ENCODE measurements at places on chromosomes 11 and 22.

- DNase-seq, result no peak
Observed at GRCh38 chr11:126359431-126360048, 4.1 kb downstream of the ST3GAL4 start.

- no peak for DNase-seq
Observed at GRCh38 chr11:86740628-86741483, 59.5 kb upstream of the PRSS23 start.

DNA sequence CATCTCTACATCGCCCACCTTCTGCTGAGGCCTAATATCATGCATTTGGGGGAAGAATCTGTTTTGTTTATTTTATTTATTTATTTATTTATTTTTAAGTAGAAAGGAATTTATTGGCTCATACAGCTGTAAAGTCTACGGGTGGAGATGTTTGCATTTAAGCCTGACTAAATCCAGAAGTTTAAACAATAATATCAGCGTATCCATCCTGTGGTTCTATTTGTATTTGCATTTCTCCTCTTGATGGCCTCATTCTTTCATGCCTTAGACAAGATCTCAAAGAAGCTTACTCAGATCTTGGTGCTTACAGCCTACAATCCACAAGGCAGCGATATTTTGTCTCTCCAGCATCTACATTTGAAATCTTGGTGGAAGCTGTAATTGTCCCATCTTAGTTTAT, 67.1 kb upstream of the CARD18 start:
- no peak for DNase-seq

DNA sequence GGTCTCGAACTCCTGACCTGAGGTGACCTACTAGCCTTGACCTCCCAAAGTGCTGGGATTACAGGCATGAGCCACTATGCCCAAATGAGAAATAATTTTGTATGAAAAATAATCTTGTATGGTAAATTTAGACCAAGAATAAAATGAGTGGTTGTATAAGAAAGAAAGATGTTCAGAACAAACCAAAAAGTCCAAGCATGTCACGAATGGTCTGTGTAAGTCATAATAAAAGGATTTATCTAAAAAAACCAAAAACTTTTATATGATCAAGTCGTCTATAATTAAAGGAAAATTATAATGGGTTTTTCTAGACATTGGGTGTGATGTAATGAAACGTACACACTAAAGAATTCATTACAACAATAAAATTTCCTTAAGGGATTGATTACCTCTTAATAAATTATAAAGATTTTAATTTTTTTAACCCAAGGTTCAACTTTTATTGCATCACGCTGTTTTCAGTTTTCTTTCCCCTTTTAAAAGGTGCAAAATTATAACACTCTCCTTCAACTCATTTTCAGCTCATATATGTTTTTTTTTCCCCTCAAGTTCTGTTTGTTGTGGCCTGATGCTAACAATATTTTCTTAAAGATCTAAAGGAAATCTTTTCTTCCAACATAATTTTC, 8.9 kb upstream of the AQP11 start:
- no peak for DNase-seq

GRCh38 chr11:46684367-46684766, 16.1 kb downstream of the ARHGAP1 start:
- DNase-seq, result no peak

- DNase-seq, result no peak
Observed at GRCh38 chr22:47695176-47695575, 932.7 kb downstream of the TBC1D22A start.

DNA sequence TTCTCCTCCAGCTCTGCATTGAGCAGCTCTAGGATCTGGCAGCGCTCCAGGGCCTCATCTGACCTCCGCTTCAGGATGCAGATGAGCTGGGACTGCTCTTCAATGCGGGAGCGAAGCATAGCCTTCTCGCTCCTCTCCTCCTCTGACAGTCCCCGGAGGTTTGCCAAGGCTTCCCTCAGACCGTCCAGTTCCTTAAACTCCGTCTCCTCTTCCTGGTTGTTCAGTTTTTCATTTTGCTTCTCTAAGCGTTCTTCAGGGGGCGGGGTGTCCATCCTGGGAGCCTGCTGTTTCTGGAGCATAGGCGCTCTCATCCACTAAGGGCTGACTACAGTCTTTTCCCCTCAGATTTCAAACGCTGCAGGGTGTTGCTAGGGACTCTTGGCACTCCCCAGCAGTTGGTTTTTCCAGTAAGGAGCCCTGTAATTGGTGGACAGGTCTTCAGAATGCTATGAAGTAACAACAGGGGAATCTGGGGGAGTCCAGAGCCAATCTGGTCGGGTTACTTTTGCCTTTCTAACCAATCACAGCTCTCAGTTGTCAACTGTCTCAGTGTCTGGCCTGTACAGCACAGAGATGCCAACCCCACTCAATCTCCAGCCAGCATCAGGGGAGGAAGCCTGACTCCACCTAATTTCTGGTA, at the start of gene CCDC89:
TSS of gene CCDC89 (minus strand) at position 376 of the 640 bp plus-strand sequence. CDS start at position 311, 65 bp downstream.
- no peak for DNase-seq

- DNase-seq, result no peak
Observed at GRCh38 chr11:6771926-6772893, at the start of gene OR2AG2. Gene OR2AG2 (minus strand): TSS chr11:6771976. CDS start chr11:6768957, 3,019 bp downstream.

Measured in activated T-helper 1 cell treated with Interleukin-2 at 50 U/mL for 16 hours (primary cell).